ENCODE measurements at places on chromosomes 3 and 15. TPM values are rescaled to one million over a fixed set of nuclear protein-coding genes. Genes with fewer than 3 reads are reported as not detected.
A peak's percentile ranks its signal among the peaks of the same experiment; 100 is the strongest.

- no peaks in the 10 kb centered on the region for H3K36me3 ChIP-seq
- H3K27me3 ChIP-seq: peaks cover 13% of the 10 kb centered on the region
- no peak overlapping the region for H3K4me3 ChIP-seq
- no peak overlapping the region for H3K27ac ChIP-seq
- no peaks in the 10 kb centered on the region for H3K4me1 ChIP-seq
Observed at GRCh38 chr15:70214276-70214675, 116.6 kb upstream of the TLE3 start.

GRCh38 chr3:101381809-101382208 lies 61.4 kb upstream of the IMPG2 start:
- no peaks in the 10 kb centered on the region for H3K27me3 ChIP-seq
- no peak overlapping the region for H3K4me3 ChIP-seq
- H3K27ac ChIP-seq: no peak overlapping the region
- no peaks in the 10 kb centered on the region for H3K4me1 ChIP-seq
- peak; percentile 73 for DNase-seq
- H3K36me3 ChIP-seq: no peaks in the 10 kb centered on the region

DNA sequence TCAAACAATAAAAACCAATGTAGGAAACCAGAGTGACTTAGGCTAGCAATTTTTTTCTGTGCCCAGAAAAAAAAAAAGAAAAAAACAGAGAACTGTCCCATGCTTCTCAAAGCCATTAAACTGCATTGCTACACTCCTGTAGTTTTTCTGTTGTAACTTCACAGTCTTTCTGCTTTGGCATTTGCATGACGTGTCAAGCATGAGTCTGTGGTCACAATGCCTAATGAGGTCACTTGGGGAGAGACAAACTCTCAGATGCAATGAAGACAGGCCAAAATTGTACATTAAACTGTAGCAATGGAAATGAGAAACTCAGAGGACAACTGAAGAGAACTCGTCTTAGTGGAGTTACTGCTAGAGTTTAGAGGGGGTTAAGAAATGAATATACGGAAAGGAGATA lies 30.8 kb downstream of the CCDC80 start:
- H3K4me1 ChIP-seq: peaks cover 2% of the 10 kb centered on the region
- peak; percentile 66 for DNase-seq
- no peaks in the 10 kb centered on the region for H3K27me3 ChIP-seq

- no peaks in the 10 kb centered on the region for H3K36me3 ChIP-seq
- no peaks in the 10 kb centered on the region for H3K27me3 ChIP-seq
- H3K4me3 ChIP-seq: no peak overlapping the region
- no peaks in the 10 kb centered on the region for H3K4me1 ChIP-seq
Observed at GRCh38 chr3:15268033-15268631, 62.1 kb downstream of the CAPN7 start.

SCG3 gene
- not detected for total RNA-seq

GRCh38 chr3:172892158-172892557 lies 141.6 kb downstream of the ECT2 start:
- H3K36me3 ChIP-seq: no peaks in the 10 kb centered on the region
- peak; percentile 90 for DNase-seq
- no peaks in the 10 kb centered on the region for H3K4me1 ChIP-seq
- H3K27me3 ChIP-seq: no peaks in the 10 kb centered on the region
- no peak overlapping the region for H3K27ac ChIP-seq
- H3K4me3 ChIP-seq: no peak overlapping the region

DNA sequence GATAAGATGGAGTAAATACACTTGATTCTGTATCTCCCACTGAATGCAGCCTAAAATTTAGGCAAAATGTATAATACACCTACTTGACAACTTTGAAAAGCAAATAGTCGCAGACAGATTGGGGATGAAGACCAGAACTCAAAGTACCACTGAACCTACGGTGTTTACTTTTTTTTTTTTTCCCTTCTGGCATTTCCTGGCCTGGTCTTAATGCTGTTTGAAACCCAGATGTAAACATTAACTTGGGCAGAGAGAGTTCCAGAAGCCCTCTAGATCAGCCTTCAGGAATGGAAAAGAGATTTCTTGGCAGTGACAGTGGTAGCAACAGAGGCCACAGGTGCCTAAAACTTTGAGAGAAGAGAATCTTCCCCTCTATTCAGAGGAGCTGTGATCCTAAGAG lies 27.8 kb downstream of the ALPK3 start:
- H3K27ac ChIP-seq: no peak overlapping the region
- H3K36me3 ChIP-seq: no peaks in the 10 kb centered on the region
- H3K4me1 ChIP-seq: peaks cover 4% of the 10 kb centered on the region
- H3K4me3 ChIP-seq: no peak overlapping the region
